Immature natural killer cell (primary cell): ENCODE measurements at places on chromosomes 3 and 15.
A peak's percentile ranks its signal among the peaks of the same experiment; 100 is the strongest.

DNA sequence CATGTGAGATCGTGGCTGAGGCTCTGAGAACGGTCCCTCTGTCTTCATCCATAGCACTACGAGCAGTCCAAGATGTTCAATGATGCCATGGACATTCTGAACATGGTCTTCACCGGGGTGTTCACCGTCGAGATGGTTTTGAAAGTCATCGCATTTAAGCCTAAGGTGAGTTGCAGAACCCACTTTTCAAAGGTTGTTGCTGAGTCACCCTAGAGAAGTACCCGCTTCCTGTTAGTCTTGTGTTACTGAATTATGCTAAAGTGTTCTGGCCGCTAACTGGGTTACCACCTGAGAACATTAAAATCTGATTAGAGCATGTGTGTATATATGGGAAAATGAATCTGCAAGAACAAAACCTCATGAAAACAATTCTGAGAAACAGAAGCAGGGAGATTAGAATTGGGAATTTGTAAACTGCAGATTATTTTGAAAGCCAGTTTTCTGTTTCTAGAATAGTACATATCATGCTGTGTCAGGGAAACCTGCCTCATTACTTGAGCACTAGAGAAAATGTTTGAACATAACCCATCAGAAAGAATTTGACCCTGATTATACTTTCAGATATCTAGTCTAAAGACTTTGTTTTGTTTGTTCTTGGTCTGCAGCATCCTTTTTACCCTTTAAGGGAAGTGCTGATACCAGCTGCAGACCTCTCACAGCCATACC, 92.6 kb downstream of the CHDH start:
- DNase-seq, result peak; percentile 6

DNA sequence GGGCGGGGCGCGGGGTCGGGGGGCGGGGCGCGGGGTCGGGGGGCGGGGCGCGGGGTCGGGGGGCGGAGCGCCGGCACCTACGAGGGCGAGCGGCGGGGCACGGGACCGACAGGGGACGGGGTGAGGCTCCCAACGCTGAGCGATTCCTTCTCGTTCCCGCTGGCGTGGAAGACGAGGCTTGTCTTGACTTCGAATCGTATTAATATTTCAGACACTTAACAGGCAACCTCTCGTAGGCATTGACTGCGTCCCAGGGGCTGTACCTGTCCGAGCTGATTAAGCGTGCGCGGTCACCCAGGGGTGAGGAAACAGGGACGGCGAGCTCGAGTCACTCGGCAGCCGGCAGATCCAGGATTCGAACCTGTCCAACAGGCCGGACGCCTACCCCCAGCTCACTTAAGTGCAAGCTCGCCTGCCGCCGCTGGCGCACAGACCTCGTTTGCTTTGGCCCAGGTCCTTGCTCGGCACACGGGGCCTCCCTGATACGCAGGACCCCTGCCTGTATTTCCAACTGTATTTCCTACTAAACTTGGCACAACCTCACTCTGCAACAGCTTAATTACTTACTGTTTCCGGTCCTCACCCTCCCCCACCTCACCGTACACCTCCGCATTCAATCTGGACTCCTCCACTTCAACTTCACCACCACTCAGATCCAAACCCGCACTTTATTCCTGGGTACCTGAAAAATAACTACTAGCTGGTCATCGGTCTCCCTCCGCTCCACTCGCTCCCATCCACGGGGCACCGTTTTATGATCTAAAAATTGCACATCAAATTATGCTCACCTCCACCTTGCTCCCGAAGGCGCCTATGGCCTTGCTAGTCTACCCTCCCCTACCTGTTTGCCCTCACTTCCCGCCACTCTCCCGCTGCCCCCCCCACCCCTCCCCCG, 722 bp upstream of the ZXDC start:
- no peak for DNase-seq

- DNase-seq, result no peak
Observed at GRCh38 chr3:128992926-128993460, 883 bp downstream of the CFAP92 start.

DNA sequence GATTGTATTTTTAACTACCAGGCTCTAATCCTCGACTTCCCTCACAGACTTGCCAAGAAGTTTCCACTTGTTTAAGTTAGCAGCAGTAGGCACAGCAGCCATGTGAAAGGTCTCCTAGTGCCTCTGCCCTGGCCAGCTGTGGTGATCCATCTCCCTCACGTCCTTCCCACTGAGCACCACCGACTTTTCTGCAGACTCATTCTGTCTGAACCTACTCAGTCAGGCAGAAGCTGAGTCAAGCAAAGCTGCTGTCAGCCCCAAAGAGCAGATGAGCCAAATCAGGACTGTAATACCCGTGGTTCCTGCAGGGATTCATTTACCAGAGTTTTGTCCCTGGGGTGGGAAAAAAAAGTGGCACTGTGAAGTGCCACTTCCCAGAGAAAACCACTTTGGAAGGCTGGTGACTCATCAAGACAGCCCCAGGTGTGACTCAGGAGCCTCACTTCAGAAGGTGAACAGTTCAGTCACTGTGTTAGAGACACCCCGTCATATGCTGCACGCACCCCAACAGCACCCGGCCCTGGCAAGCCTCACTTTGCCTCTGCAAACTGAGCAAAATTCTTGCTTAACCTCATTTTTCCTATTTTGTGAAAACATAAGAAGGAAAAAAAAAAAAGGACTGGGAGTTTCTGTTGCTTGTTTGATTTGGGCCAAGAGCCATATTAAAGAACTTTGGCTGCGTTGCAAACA, 76.0 kb downstream of the WWTR1 start:
- no peak for DNase-seq

- no peak for DNase-seq
Observed at GRCh38 chr3:131091768-131092167, 65.1 kb downstream of the NEK11 start.
